CD4-positive, alpha-beta T cell (primary cell): ENCODE measurements at places on chromosomes 12 and 14.

DNA sequence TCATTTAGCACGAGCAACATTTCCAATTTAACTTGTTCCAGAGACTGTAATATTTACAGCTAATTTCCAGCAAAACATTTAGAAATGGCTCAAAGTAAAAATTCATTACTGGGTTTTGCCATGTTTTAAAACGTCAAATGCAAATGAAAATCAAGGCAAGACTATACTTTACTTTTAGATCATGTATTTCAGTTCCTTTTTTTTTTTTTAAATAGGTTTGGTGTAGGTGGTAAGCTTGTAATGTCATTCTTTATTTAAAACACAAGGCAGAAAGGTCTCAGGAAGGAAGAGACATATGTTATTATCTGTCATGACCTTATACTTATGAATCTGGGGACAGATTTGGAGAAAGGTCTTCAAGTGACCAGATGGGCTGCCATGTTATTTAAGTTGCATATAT is 54.1 kb downstream of the GRIP1 start:
- DNase-seq = no peak

- no peak for DNase-seq
These were observed 56.1 kb upstream of the FUT8 start for GRCh38 chr14:65356327-65356836.

DNA sequence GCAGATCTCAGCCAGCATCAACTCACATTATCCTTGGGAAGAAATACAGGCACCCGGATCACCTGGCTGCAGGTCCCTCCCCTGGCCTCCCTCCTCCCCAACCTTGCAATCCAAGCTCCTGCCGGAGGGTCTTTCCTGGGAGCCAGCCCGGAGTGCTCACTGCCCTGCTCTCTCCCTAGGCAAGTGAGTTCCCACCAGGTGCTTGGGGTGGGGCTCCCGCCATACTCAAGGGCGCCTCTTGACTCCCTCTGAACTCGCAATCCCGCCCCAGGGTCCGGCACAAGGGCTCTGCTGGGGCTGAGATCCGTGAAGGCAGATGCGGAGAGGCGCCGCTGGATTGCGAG is 1.2 kb upstream of the CEP170B start:
- no peak for DNase-seq

- DNase-seq = no peak
These were observed 90.7 kb downstream of the SINHCAF start for GRCh38 chr12:31234955-31235867.

DNA sequence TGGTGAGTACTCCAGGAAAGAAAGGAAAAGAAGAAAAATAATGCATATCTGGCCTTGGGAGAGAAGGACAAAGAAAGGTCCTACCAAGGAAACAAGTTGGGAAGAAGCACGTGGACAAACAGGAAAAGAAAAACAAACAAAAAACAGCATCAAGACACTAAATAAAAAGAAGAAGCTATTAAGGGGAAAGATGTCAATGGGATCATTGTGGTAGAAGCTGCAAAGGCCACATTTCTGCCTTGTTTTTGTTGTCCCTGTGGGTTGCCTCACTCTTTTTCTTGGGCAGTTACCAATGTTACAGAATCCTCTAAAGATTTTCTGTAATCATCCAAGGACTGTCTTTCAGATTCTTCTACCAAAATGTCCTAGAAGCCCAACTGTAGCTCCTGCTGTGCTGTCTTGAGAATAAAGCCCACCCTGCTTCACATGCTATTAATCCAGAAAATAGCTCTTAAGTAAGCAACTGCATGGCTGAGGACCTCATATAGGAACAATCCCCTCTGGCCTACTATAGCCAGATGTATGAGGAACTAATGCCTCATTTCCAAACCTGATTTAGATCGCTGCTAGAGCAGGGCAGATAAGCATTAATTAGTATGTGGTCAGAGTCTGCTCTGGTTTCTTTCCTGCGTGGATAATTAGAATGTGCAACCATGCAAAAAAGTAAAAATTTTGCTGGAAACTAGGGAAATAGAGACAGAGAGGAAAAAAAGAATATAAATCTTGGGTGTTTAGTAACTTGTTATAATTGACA is 10.2 kb upstream of the CPNE8 start:
- DNase-seq = no peak

- no peak for DNase-seq
These were observed 18.7 kb downstream of the CCDC63 start for GRCh38 chr12:110865521-110865920.

DNA sequence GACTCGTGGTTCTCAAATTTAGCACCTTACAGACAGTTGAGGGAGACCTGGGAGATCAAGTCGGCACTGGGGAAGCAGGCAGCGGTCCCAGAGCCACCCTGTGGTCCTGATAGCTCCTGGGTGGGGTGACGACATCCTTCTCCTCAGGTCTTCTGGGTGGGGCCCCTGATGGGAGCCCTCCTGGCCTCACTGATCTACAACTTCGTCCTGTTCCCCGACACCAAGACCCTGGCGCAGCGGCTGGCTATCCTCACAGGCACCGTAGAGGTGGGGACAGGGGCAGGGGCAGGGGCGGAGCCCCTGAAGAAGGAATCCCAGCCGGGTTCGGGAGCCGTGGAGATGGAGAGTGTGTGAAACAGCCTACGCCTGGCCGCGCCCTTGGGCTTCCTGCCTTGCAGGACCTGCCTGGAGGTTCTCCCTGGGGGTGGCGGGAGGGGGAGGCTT is 2.6 kb downstream of the AQP6 start:
- DNase-seq = no peak

DNA sequence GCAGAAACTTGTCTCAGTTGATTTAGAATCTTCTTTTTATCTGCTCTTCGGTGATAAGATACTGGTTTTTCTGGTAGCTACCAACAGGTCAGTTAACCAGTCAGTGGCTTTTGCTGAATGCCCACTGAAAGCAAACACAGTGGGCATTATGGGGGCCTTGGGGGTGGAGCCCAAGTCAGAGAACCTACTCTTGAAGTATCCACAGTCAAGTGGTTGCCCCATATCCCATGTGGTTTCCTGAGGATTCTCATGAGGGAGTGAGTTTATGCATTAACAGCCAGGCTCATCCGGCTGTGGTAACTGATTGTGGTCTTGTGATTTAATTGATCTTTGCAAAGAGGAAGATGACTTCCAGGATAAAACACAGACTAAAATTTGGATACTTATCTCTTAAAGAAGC is 83.7 kb downstream of the ST8SIA1 start:
- no peak for DNase-seq
